ENCODE measurements at places on chromosomes 3 and 15.

DNA sequence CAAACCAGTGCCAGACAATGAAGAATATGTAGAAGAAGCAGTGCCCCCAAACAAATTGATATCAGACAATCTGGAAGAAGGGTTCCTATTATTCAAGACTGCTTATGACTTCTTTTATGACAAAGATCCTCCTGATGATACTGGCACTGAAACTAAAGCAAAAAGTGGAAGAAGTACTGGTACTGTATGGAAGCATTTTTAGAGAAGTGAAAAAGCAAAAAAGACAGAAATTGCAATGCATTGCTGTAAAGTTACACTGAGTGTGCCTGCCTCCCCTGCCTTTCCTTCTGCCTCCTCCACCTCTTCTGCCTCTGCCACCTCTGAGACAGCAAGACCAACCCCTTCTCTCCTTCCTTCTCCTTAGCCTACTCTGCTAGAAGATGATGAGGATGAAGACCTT lies 167.6 kb downstream of the PLCL2 start:
- no peak for DNase-seq

- DNase-seq: no peak
Measured at GRCh38 chr3:115293321-115293720, 146.2 kb upstream of the ZBTB20 start.

- DNase-seq: no peak
Measured at GRCh38 chr3:187929112-187929816, 184.0 kb upstream of the BCL6 start.

GRCh38 chr3:102394517-102394916 lies 40.3 kb upstream of the ZPLD1 start:
- DNase-seq: no peak

- no peak for DNase-seq
Measured at GRCh38 chr3:79421273-79421672, 346.5 kb downstream of the ROBO1 start.

DNA sequence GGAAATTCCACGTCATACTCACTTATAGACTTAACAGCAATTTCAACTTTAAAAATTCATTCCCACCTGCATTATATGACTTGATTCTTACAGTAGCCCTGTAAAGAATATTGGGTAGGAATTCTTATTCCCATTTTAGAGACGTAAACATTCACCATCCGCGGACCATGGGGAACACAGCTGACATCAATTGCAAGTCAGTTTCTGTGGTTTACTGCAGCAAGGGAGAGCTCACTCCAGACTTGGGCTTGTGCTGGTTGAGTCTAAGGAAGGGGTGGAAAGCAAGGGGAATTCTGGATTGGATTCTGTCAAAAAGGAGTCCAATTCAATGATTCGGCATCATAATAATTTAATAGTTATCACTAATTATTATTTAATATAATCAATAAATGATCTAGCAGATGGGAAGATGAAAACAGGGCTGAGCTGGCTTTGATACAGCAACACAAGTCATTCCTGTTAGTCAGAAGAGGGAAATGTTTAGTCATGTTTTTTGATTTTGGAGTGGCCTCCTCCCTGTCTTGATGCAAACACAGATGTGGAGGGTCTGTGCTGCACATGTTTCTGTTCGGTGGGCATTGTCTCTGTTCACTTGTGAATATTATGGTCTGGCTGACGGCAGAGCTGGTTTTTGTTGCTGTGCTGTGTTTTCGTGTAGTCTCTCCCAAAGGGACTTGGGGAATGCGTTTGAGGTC lies 9.7 kb downstream of the LIPC start:
- no peak for DNase-seq

DNA sequence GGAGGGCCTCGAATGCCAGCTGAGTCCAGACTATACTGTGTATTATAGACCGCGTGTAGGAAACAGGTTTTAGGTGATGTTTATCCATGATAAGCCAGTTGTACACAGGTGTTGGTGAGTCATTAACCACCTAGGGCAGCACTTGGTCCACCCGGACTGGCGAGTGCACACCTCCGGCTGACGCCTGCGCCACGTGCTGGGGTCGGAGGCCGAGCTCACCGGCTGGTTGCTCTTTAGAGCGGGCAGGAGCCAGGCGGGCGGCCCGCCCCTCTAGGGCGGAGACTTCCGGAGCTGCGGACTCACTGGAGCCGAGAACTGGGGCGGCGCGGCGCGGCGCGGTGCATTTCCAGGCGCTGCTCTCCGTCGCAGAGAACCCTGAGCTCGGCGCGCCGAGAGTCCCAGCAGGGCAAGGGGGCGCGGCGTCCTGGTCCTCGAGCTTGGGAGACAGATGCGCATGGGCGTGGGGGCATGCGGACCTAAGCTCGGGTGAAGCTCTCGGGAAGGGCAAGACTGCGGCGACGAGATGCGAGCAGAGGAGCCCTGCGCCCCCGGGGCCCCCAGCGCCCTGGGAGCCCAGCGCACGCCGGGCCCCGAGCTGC lies at the start of gene ESYT3:
ESYT3 (plus strand) TSS at position 341 of the 599 bp plus-strand sequence; CDS start at position 524, 183 bp downstream.
- DNase-seq: no peak

DNA sequence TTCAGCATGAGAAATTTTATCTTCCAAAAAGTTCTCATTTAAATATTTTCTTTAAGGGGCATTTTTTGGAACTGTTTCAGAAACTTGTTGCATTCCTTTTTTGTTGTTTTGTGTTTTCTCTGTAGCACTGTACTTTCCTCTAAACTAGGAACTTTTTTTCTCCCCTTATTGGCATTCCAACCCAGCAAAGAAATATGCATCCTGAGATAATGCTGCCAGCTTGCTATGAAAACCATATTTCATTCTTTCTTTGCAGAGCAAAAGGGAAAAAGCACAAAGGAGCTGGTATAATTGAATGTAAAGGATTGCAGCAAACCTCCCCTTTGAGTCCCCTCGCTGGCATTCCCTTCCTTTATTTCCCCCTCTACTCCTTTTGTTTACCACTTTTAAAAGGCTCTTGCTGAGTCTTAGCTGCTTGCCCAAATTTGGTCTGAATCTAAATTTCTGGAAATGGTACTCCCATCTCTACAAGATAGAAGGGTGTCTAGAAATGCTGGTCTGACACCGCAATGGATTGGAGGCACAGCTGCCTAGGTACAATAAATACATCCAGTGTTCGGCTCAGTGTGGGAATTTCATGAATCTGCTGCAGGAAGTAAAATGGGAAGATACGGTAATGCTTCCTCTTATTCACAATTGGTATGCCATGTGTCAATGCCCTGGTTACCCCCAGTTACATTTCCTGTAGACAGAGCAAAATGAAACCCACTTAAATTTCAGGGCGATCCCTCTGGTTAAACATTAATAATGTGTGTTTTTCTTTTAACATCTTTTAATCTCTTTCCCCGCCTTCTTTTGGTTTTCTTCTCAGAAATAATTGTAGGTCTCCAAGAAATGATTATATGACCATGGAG lies 156.6 kb downstream of the MEIS2 start:
- DNase-seq: no peak

- DNase-seq: no peak
Measured at GRCh38 chr3:152780553-152780952, 54.4 kb upstream of the P2RY1 start.

- DNase-seq: no peak
Measured at GRCh38 chr3:192943393-192943792, 25.7 kb upstream of the MB21D2 start.

GRCh38 chr3:3801494-3801841 lies 2.2 kb downstream of the LRRN1 start:
- DNase-seq: no peak

DNA sequence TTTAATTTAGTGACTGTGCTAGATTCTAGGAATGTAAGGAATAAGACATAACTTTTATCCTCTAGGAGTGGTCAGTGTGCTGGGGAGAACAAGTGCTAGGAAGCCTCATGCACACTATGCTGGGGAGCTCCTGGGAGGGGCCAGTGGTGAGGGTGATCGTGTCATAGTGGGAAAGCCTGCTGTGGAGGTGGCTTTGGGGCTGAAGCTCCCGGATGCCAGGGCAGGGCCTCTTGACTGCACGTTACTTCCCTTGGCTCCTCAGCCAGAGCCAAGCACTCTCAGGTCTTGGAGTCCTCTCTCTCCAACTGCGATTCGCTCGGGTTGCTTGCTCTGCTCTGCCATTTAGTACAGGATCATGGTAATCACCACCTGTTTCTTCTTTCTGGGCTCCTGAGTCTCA lies 33.6 kb downstream of the SQOR start:
- no peak for DNase-seq

DNA sequence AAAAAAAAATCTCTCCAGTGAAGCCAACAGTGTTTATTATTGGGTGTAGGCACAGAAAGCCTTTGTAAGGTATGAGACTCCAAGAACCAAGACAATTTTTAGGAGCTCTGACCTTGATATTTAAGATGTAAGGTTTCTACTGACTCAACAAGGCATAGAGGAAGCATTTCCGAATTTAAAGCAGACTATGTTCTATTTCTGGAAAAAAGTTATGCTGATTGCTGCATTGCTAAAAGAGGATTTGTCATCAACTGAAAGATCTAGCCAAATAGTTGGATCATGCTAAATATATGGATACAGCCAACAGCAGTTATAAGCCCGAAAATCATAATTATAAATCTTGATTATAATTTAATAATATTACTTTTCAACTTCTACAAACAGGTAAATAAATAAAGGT lies 53.3 kb upstream of the MELTF start:
- no peak for DNase-seq

DNA sequence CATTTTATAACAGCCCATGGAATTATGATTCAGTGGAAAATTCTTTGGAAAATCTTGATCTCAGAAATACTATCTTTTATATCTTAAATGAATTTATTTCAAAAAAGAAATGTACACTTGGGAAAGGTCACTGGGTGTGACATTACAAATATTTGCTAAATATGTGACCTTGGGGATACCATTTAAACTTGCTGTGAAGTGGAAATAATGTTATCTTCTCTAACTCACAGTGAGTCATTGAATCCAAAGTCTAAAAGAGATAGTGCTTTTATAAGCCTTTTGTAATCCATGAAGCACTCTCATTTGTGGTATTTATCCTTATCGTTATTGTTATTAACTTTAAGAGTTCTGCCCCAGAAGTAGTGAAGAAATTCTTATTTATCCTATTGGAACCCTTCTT lies 289.8 kb upstream of the SEMA6D start:
- DNase-seq: no peak

DNA sequence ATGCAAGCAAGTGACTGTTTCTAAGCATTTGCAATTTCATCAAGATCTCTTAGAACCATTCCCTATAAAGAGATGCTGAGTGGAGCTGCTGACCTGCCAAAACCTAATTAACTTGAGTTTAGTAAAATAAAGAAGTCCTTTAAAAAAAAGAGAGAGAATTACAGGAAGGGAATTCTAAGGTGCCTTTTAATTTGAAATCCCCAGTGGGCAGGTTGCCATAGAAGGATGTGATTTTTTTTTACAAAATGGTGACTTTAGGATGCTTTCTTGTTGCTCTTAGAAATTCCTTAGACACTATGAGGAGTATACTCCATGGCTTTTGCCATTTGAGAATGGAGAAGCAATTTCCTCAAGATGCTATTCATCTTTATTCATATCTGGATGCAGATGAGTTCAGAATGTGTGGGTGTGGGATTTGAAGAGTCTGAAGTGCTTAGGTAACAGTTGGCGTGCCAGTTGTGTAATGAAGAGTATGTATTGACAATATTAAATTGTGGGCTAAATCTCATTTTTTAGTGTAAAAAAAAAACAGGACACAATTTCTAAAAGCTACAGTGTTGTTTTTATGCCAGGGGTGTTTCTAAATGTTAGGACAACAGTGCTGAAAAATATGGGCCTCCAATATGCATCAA lies 13.6 kb downstream of the LRRC3B start:
- no peak for DNase-seq

DNA sequence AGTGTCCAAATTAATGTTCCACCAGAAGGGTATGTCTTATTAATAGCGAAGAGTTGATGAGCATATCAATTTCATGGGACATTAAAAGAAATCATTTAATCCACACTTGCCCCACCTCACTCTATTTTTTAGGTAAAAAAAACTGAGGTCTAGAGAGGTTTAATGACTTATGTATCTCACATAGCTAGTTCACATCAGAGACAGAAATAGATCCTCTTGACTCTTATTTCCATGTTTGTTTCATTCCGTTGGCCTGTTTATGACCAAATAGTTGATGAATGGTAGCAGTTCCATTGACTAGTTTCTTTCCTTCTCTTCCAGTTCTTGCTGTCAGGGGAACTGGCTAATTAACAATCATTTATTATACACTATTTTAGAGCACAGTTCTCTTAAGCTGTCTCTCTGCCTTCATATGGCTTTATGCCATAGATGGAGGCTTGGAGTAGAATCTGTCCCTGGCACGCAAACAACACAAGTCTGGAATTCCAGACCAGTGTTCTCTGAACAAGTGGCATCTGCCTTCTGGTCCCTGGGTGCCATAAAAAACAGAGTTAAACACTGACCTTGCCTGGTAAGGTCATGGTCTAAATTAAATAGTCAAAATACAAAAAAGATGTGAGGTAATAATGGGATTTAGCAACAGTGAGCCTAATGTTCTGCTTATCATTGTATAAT lies 220.0 kb upstream of the CGNL1 start:
- no peak for DNase-seq

- no peak for DNase-seq
Measured at GRCh38 chr3:71815340-71816067, 30.6 kb upstream of the PROK2 start.

GRCh38 chr15:92780843-92781242 lies 119.3 kb upstream of the CHD2 start:
- no peak for DNase-seq

DNA sequence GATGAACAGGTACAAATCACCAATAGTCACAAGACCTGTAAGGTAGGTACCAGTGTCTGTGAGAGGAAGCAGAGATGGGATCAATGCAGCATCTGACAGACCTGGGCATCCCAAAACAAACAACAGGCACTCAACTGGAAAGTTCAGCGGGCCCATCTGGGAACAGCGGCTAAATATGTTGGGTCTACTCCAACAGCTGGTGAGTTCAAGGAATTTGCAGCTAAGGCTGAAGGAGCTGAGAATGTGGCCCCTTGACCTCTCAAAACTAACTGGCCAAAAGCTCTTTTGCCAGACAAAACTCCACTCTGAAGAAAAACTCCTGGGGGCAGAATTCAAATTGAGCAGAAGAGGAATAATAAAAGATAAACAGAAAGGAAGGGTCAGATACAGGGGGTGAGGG lies 24.4 kb downstream of the AVEN start:
- no peak for DNase-seq

DNA sequence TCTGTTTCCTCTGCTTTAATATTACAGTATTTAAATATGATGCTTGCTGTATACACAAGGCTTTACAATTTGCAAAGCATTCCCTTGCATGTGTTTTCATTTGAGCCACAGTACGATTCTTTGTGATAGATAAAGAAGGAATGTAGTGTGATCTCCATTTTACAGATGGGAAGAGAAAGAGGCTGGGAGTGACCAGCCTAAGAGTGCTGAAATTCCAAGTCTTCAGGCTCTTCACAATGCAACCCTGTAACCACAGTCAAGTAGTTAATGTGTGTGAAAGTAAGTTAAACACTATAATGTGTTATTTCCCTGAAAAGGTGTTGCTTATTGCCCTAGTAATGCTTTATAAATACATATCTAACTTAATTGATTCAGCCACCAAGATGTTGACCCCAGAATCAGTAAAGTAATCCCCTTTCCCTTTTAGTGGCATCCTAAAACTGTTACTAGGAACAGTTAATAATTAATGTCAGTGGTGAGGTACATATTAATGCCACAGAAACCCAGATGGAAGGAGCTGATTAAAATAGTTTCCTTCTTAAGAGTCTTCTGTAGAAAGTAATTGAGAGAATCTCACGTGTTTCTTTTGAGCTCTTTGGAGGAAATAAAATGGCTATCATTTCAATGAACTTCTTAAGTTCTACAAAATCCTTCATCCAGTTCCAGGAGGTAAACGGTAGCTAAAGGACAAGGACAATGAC lies 110.4 kb downstream of the IL12A start:
- no peak for DNase-seq

All from SIG-M5 (cell line).